ENCODE measurements at places on chromosomes 1 and 21.

DNA sequence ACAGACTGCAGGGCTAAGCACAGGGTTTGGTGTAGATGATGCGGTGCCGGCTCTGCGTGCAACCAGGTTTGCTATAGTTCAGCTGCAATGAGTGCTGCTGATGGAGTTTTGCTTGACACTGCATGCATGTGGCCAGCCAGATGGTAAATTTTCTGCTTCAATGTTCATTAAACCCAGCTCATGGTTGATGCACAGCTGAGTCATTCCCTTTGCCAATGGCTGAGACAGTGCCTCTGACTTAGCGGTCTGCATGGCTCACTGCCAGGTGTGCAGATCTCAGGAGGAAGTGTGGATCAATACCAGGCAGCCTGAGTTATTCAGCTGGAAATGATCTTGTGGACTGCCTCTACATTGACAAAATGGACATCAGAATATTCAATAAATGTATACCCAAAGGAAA is 172.7 kb upstream of the ZP4 start:
- no peak for DNase-seq

- DNase-seq: no peak
Observed at GRCh38 chr1:78096976-78097375, 51.2 kb downstream of the GIPC2 start.

GRCh38 chr1:93531193-93531592 is 83.3 kb downstream of the FNBP1L start:
- DNase-seq: no peak

- no peak for DNase-seq
Observed at GRCh38 chr1:71245246-71245645, 164.4 kb upstream of the ZRANB2 start.

DNA sequence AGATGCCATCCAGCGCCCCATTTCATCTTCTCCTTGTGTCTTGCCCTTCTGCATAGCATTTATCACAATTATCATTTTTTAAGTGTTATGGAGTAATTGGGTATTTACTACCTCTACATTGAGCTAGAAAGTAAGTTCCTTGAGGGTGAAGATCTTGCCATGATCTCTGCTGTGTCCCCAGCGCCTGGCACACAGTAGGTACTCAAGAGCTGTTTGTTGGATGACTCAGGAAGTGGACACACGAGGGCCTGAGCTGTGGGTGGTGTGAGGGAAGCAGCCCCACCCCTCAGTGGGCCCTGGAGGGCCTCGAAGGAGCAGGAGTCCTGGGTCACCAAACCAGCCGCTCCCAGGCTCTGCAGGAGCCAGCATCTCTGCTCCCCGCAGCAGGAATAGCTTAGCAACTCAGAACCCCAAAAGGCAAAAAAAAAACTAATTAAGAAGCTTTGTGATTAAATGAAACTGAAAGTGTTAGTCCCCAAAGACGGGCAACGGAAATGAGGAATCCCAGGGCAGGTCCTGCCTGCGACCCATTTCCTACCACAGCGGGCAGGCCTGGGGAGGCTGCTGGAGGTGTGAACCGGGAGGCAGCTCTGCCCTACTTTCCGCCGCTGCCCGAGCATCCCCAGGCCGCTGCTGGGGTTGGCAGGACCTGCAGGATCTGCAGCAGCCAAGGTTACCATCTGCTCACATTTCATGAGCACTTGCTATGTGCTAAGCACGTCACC is 87.7 kb downstream of the LACTBL1 start:
- no peak for DNase-seq

GRCh38 chr1:208129060-208129459 is 115.1 kb downstream of the PLXNA2 start:
- no peak for DNase-seq

- no peak for DNase-seq
Observed at GRCh38 chr1:68181165-68181556, 51.2 kb downstream of the WLS start.

- no peak for DNase-seq
Observed at GRCh38 chr1:245016700-245017099, 138.1 kb upstream of the KIF26B start.

DNA sequence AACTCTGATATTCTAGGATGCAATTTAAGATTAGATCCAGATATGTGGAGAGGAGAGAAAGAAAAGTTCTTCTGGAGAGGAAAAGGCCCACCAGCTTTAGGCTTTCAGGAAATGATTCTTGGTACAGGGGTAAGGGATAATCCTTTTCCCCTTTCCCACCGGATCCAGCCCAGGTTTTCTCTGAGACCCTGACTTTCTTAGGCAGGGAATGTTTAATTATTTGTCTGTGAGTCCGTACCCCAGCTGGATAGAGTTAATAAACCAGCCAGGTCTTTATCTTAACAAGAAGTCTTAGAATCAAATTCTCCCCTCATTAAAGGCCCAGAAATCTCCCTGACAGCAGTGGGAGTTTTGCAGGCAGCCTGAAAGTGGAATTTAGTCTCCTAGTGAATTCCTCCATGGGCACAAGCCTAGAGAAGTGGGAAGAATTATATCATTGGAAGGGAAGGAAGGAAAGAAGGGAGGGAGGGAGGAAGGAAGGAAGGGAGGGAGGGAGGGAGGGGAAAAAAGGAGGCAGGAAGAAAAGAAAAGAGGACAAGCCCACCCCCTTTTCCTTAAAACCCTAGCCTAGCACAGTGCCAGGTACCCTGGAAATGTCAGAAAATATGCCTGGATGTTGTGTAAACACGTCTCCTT is 189.0 kb downstream of the PLPP3 start:
- no peak for DNase-seq

- DNase-seq: no peak
Observed at GRCh38 chr1:201795066-201795465, 33.9 kb upstream of the IPO9 start.

- DNase-seq: no peak
Observed at GRCh38 chr1:116847688-116848531, 61.8 kb upstream of the PTGFRN start.

DNA sequence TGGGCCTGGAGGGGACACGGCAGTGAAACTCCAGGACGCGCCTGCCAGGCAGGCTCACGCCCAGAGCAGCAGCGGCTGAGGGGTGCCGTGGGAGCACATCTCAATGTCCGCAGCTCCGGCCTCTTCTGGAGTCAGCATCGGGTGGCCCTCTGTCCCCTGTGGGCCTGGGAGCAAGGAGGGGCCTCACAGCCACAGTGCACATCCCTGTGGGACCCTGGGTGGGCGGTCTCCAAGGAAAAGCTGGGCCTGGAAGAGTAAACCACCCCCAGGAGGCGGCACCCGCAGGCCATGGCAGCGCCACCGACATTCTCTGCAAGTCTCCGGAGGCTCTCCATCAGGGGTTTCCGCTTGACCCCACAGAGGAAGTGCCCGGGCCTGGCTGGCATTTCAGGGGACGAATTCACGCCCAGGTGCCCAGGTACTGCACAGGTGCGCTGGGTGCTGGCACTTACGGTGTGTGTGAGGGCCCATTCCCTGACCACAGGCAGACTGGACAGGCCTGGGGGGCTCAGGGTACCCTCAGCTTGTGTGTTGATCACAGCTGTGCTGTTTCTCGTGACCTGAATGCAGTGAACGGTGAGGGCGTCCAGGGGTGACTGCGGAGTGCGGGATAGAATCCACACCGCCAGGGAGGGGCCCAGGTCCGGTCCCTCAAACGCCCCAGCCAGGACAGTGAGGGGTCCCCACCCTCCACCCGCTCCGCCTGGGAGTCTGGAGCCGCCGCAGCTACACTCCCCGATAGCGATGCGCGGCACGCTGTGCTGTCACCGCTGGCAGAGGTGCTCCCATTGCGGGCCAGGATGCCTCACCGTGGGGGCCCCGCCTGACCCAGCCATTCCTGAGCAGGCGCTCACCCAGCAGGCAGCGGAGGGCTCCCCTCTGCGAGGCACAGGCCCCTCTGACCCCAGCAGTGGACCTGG is 16.6 kb upstream of the RNF223 start:
- DNase-seq: no peak

- no peak for DNase-seq
Observed at GRCh38 chr1:201648066-201648906, 109.4 kb downstream of the NAV1 start.

DNA sequence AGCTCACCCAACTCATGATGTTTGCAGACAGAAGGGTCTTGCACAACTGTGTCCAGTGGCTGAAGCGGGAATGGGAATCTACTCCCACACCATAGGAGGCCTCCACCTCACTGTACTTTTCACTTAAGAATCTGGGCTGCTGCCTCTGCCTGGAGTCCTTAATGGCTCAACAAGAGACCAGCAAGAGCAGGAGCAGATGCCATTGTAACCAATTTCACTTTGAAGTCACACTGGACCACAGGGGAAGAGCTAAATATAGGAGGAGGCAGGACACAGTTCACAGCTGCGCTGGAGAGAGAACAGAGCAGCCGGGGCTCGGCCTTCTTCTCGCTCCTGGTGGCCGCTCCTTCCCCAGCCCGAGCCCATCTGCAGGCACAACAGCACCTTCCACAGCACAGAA is 120.4 kb downstream of the SIPA1L2 start:
- DNase-seq: no peak

- DNase-seq: no peak
Observed at GRCh38 chr1:116855191-116855619, 54.5 kb upstream of the PTGFRN start.

GRCh38 chr1:205976036-205976435 is 27.2 kb downstream of the RAB7B start:
- no peak for DNase-seq

DNA sequence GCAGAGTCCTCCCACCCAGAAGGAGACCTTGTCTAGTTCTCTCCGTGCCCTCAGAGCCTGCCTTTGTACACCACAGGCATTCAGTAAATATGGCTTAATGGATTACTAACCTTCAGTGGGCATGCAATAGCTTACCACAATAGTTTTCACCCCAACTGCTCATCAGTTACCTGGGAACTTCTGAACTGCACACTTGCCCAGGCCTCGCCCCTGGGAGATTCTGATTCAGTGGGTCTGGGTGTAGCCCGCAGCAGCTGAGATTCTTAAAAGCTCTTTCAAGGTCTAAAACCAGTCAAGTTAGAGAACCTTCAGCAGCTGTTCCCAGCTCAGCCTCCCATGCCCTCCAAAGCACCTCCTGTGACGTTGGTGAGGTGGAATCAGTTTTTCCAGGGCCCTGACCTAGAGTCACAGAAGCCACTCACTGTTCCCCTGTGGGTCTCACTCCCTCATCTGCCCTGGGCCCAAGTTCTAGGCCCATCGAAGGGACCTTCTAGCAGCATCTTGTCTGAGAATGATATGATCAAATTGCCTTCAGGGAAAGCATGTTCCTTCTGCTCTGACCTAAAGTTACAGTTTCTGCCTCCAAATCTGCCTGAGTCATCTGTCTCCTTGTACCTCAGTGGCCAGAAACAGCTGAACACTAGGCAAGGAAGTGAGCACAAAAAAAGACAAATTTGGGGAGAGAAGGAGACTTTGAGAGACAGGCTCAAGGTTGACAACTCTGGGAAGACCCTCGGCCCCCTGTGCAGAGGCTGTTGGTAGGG is 10.8 kb downstream of the ASAP3 start:
- no peak for DNase-seq

DNA sequence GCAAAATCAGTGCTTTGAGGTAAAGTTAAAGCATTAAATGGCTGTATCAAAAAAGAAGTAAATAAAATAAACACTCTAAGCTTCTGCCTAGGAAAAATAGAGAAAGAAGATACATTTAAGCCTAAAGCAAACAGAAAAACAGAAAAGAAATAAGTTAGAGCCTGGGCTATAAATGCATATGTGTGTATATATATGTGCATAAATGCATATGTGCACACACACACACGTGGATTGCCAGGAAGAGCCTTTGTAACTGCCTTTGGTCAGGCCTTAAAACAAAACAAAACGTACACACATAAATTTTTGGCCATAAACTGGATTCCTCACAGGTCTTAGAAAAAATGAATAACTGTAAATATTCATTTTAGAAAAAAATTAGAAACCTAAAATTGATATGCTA is 925.8 kb downstream of the MRPL39 start:
- no peak for DNase-seq

DNA sequence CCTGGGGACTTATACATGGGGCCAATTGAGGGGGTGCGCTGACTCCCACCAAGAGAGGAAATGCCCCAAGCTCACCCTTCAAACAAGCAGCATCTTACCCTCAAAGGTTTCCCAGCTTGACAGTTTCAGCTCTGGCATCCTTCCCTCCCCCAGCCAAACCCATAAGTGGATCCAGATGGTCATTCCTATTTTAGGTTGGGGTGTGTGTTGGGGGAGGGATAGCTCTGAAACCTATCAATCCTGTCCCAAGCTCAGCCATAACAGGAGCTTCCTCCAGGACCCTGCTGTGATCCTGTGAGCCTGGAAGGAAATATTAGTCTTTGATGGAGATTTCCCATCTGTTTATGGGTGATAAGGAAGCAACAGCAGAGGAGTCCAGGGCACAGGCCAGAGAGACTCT is 3.4 kb upstream of the TMEM222 start:
- DNase-seq: no peak

DNA sequence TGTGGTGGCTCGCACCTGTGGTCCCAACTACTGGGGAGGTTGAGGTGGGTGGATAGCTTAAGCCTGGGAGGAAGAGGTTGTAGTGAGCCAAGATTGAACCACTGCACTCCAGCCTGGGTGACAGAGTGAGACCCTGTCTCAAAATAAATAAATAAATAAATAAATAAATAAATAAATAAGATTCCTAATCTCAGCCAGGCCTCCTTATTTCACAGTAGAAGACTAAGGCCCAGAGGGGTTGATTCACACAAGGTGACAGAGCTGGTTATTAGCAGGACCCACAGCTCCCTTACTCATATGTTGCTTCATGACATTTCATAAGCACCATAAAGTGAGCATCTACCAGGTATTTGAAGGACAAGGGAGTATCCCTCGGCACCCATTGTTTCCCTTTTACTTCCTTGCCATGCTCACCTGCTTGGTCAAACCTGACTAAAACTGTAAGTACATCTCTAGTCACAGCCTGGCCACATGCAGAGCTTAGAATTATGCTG is 32.7 kb downstream of the ALG14 start:
- no peak for DNase-seq

DNA sequence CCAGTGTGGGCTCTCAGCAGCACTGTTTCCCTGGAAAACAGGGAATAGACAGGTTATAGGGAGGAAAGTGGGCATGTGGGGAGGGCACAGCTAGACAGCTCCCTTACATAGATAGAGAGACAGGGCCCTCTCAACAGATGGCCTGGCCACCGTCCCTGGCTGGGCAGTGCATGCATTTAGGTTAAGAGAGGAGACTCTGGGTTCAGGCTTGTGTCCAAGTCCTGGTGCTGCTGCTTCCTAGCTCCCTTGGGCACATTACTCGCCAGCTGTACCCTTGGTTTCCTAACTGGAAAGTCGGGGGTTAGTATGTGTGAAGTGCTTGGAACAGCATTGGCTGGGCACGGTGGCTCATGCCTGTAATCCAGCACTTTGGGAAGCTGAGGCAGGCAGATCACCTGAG is 9.1 kb downstream of the PLOD1 start:
- no peak for DNase-seq

- DNase-seq: no peak
Observed at GRCh38 chr1:52598729-52599128, 3.4 kb upstream of the GPX7 start.

Data from activated T-cell treated with anti-CD3 and anti-CD28 coated beads for 24 hours (primary cell).